ENCODE measurements at places on chromosomes 12 and 14. TPM values are rescaled to one million over a fixed set of nuclear protein-coding genes. Genes with fewer than 3 reads are reported as not detected.

- DNase-seq, result peak; percentile 18
These were observed 559 bp upstream of the CKAP4 start for GRCh38 chr12:106248312-106248845.

- no peak for DNase-seq
These were observed 4.6 kb downstream of the AQP2 start for GRCh38 chr12:49954863-49955830.

DNA sequence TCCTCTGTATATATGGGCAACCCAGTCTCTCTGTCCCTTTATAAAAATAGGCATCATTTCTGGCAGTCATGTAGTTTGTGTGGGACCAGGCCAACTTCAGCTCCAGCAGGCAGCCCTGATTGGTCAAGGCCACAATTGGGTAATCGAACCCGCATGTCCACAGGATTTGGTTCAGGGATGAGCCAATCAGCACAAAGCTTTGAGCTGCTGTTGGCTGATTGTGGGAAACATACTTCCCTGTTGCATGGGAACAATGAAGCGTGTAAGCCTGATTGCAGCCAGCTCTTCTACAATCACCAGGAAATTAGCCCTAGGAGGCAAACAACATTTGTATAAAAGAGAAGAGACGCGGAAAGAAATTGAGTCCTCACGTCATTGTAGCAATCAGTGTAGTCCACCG lies 328.6 kb downstream of the PCNX1 start:
- no peak for DNase-seq

DNA sequence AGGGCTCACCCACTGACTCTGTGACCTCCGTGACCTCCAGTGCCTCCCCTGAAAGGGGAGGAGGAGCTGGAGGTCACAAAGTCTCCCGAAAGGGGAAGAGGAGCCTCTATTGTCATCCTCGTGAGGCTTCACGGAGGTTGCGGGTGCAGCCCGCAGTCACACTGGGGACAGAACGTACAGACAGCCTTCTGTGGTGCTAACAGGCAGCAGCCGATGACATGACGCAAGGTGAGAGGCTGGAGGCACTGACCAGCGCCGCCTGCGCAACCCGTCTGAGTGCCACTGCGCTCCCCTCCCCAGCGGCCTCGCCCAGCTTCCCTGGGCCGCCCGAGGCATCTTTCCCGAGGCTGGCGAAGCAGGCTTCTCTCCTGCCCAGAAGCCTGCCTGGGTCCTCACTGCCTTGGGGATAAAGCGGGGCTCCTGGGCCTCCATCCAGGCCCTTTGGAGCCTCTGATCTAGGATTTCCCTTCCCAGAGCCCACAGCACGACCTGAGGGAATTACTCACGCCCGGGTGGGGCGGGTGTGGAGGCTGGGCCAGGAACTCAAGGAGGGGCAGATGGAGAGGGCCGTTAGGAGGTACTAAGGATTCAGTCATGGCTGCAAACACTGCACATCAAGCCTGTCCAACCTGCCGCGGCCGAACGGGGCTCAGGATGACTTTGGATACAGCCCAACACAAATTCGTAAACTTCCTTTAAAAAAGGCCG lies 12.3 kb upstream of the LBHD2 start:
- no peak for DNase-seq

DNA sequence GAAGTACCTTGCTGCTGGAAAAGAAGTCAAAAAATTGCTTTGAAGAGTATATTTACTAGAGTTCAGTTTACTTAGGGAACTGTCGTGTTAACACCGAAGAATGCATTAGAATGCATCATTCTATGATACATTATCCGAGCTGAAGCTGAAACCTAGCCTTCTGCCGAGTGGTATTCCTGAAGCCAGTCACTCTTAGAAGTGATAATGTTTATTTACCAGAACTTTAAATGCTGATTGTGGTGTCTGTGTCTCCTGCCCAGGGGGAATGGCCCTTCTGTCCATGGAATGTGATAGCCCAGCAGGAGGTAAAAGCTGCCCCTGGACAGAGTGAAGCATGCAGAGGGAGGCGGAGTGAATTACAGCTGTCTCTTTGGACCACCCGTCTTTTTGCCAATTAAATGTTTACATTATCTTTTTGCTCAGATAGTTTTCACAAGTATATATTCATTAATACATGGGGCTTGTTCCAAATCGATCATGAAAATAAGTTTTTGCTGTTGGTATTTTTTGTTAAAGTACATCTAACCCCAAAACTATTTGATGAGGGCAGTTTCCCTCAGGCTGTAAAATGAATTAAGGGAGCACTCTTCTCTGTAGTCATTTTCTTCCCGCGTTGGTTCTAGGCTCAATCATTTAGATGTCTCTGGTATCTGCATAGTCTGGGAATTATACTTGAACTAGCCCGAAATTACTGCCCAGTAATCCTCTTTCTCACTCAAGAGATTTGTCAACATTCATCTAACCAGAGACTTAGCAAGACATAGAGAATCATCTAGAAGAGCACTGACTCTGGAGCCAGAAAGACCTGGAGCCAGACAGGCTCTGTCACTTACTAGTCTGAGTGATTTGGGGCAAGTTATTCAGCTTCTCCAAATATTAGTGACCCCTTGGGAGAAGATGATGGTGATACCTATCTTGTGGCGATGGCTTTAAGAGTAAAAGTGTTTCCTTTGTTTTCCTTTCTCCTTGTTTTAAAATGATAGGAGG lies 147.6 kb downstream of the CRADD start:
- no peak for DNase-seq

DNA sequence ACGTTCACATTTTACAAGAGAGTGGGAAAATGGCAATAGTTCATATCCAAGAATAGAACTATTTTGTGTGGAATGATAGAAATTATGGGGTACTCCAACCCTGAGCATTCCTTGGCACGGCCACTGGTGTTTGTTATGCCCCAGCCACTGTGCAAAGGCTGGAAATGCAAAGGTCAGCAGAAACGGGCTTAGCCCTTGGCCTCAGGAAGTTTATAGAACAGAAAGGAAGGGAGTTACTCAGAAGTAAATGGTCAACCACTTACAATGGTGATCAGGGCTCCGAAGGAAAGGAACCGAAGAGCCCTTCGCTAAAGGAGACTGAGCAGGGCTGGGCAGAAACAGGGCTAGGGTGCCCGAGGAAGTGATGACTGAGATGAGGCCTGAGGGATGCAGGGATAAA lies 45.1 kb downstream of the KICS2 start:
- DNase-seq, result no peak

GRCh38 chr12:42859612-42860011 lies 270.1 kb upstream of the PRICKLE1 start:
- no peak for DNase-seq

DNA sequence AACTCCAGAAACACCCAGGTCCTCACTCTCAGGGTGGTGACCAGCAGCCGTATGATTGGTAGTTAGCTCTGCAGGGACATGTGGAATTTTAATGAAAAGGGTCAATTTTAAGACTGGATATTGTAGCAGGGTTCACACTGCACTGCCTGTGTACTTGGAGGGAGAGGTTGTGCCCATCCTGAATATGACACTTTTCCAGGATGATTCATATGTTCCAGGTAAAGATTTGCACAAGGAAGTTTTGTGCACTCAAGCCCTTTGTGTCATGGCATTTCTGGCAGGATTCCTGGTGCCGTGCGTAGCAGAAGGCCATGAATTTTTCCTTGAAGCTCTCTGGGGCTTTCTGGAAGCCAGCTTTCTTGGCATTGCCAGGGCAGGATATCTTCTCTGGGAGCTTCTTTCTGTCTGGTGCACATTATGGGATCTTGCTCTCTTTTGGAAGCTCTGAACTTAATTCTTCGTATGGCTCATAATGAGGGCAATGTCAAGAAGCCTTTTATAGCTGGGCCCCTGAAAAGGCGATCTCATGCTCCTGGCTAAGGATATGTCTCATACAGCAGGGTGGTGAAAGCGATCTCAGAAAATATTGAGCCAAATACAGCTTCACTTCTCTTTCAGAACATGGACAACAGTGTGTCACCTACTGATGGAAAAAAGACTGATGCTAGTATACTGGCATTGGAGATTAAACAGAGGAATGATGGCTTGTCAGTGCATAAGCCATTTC lies 1133.9 kb downstream of the AACS start:
- no peak for DNase-seq

DNA sequence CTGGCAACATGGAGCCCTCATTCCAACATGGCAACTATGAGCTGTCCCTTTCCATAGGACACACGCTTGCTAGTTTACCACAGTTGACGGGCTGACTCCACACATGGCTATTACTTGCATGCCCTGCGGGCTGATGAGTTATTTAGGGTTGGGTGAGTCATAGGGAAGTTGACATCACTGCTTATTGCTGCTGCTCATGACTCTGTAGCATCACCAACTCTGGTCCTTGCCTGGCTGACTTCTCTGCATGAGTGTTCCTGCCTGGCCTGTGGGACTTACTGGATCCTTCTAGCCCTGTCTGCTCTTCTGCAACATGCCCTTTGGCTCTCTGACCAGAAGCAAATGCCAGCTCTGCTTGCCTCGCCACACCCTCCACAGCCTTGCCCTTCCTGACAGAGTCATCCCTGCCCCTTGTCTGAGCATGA lies 199.5 kb downstream of the ANO6 start:
- DNase-seq, result no peak

DNA sequence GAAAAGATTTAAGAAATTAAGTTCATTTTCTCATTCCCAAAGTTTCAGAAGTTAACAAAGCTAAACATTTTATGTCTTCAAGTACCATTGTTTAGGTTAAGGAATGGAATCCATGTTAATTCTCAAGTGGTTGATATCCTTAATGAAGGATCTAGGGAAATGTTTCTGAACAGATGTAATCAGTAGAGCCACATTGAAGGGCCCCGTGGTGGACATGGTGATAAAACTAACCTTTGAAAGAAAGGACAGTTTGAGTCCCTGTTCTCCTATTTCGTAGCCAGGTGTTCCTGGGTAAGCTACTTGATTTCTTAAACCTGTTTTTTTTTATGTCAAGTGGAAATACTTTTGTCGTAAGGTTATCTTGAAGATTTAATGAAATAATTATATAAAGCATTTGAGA lies 4.6 kb downstream of the PPM1A start:
- DNase-seq, result no peak

The OAS1 gene
- total RNA-seq, result 24.5 TPM

The PIWIL1 gene
- not detected for total RNA-seq
